ENCODE measurements at places on chromosomes 4 and X.

- no peak for DNase-seq
Measured at GRCh38 chrX:18886005-18886343, 97.9 kb downstream of the PHKA2 start.

DNA sequence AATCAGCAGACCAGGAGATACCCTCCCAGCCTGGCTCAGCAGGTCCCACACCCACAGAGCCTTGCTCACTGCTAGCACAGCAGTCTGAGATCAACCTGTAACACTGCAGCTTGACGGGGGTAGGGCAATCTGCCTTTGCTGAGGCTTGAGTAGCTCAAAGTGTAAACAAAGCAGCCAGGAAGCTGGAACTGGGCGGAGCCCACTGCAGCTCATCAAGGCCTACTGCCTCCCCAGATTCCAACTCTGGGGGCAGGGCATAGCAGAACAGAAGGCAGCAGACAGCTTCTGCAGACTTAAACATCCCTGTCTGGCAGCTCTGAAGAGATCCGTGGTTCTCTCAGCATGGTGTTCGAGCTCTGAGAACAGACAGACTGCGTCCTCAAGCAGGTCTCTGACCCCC, 15.1 kb upstream of the GABRA2 start:
- DNase-seq, result no peak

GRCh38 chr4:25938787-25939186, 24.8 kb downstream of the SMIM20 start:
- no peak for DNase-seq

- DNase-seq, result no peak
Measured at GRCh38 chr4:52861171-52861823, 820 bp upstream of the RASL11B start.

DNA sequence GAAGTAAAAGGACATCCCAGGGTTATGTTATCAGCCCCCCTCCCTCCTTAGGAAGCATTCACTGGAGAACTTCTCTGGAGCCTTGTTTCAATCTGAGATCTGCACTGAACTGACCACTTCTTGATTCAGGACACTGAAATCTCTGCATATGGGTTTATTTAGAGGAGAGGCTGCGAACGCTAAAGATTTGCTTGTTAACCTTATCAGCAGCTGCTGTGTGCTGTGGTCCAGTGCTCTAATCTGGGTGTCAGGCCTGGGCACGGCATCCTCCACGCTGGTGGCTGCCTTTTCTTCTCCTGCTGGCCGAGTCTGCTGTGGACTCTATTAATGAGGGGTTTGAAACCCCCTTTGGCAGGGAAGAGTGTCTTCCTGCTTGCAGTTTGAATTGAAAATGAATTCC, 1094.7 kb upstream of the TENM3 start:
- no peak for DNase-seq

DNA sequence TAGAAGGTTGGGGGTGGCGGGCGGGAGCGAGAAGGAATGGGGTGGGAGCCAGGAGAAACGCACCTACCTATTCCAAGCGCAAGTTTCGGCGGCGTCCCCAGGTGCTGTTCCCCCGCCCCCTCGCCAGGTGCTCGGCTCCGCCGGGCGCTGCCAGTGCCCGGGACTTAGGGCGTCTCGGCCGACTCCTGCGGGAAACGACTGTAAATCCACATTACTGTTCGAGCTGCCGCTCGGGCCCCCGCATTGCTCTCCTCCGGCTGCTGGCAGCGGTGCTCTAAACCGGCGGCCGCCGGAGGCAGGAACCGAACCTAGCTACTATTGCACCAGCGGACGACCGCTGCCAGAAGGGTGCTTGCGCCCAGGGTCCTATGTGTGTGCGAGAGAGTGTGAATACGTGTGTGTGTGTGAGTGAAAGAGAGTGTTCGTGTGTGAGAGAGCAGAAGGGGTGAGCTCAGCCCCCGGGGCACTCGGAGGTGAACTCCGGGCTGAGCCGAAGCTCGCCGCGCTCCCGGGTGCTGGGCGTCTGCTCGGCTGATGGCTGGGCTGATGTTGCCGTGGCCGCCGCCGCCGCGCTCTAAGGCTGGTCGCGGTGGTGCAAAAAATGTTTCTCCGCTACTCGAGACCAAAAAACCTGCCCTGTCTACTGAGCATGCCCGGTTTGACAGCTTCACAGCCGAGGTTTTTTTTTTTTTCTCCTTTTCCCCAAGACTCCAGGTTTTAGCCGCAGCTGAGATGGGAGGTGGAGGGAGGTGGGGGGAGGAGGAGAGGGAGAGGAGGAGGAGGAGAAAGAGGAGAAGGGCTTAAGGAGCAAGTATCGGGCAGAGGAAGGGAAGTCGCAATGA, 115.7 kb upstream of the TEX13C start:
- DNase-seq, result no peak

DNA sequence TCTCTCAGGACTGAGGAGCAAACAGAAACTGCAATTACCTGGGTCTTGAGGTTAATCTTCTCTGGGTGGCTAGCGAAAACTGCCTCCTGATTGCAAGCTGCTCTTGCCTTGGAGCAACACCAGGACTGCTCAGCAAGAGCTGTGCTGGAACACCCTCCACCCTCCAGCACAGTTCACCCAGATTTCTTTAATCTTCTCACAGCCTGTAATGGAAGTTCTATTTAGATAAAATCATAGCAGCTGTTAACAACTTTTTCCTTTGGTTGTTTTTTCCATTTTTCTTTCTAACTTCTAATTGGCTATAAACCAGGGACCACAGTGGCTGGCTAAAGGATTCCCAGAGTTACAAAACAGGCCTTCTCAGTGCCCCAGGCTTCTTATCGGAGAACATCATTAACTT, 36.3 kb downstream of the OPHN1 start:
- no peak for DNase-seq

- peak; percentile 44 for DNase-seq
Measured at GRCh38 chr4:169795585-169795984, 37.8 kb upstream of the HPF1 start.

GRCh38 chrX:124343016-124343415, 3.3 kb upstream of the SH2D1A start:
- no peak for DNase-seq

GRCh38 chrX:136344320-136344719, 43.6 kb downstream of the ADGRG4 start:
- no peak for DNase-seq

DNA sequence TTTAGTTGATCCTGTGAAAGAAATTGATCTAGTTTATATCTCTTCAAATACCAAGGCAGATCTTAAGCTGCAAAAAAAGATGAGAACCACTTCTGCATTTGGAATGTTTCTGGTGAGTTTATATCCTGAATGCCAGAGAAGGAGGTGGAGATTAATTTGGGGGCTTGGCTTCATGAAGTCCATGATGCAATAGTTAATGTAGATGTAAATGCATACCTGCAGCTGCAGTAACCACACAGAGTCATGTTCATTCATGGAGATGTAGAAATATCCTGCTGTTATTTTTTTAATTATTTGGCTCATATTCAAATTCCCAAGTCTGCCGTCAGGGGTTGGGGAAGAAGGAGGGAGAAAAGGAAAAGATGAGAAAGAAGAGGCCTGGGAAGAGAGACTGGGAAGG, at the start of gene SULT1E1:
SULT1E1 (minus strand) TSS at position 94 of the 400 bp plus-strand sequence. CDS start 2,501 bp downstream, outside the sequence.
- no peak for DNase-seq

DNA sequence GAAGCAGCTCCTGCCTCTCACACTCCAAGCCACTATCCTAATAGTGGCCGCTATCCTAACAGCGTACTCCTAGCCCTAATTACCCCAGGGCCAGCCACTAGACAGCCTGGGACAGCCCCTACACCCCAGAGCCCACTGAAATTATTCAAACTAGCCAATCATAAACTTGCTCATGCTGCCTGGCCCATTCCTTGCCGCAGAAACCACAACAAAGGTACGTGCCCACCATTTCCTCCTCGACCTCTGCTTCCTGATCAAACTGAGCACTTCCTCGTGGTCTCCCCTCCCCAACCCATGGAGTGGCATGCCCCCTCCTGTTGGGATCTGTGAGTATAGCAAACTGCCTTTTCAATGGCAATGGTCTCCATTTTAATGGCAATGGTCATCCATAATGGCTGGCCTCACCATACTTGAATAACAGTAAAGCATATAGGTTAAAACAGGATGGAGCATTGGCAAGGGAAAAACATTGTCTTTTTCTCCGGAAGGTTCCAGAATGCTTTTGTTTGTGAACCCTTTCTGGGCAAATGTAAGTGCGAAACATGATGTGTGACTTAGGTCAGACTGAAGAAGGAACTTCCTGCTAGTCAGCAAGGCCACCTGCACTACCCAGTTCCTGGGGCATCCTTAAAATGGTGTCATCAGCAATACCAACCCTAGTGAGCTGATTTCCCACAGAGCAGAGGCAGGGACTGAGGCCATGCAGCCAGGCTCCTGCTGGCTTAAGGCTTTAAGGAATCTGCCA, 107.1 kb upstream of the ATP6AP2 start:
- DNase-seq, result no peak

DNA sequence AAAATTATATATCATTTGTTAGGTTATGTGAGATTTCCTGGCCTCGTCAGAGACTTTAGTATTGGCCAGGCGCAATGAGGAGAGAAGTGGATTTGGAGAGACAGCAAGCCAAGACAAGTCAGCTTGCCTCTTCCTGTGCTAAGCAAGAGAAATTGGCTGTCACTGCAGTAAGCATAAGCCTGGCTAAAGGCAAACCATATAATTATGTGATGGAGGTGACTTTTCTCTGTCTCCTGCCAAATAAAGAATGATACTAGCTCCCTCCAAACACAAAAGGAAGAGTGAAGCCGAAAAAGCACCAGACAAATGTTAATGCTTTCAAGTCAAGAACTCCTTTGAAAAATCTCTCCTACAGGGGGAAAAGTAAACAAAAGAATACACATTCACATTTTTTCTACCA, 2246.0 kb downstream of the ARAP2 start:
- DNase-seq, result no peak

GRCh38 chr4:108725457-108725856, 37.4 kb downstream of the ETNPPL start:
- DNase-seq, result no peak

- no peak for DNase-seq
Measured at GRCh38 chr4:158384414-158384813, 137.3 kb upstream of the RXFP1 start.

DNA sequence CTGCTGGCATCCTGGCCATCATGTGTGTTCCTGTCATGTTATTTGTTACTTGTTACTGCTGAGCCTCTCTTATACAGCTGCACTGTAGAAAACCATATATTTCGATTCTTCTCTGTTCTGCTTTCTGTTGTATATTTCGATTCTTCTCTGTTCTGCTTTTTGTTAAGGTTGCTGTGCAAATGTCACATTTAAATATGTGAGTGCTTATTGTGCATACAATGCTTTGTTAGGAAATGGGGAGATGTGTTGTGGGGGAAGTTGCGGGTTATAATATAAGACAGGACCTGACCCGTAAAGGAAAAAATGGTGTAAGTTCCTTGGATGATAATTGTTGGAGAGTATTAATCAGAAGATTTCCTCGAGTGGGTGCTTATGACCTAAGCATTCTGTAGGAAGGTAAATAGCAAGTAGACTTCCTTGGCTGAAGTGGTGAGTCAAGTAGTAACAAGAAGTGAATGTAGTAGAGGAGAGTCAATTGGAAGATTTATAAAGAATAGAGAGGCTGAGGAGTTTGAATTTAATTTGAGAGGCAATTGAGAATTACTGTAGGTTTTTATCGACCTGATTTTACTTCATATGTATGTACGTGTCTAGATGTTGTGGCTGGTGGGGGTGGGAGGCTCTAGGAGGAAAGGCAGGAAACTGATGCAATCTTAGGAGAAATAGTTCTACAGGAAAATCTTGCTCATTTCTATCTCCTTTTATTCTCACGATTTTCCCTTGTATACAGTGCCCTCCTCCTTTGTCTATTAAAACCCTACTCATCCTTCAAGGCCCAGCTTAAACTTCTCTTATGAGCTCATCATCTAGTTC, 8.5 kb downstream of the OGT start:
- peak; percentile 28 for DNase-seq

GRCh38 chr4:15654593-15655222, 449 bp downstream of the FBXL5 start:
- DNase-seq, result peak; percentile 9

DNA sequence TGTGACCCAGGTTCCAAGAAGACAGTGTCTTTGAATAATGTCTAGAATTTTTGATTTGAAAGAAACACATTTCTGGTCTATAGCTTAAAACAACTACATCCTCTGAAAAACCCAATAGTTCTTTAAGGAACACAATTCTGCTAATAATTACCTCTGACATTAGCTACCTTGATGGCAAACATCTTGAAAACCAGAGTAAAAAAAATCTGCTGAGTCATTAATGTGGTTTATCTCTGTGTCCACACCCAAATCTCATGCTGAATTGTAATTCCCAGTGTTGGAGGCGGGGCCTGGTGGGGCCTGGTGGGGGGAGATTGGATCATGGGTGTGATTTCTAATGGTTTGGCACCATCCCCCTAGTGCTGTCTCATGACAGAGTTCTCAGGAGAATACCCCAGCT, 1233.8 kb downstream of the NLGN4X start:
- DNase-seq, result no peak

- DNase-seq, result no peak
Measured at GRCh38 chrX:37863728-37864127, 16.4 kb upstream of the DYNLT3 start.

DNA sequence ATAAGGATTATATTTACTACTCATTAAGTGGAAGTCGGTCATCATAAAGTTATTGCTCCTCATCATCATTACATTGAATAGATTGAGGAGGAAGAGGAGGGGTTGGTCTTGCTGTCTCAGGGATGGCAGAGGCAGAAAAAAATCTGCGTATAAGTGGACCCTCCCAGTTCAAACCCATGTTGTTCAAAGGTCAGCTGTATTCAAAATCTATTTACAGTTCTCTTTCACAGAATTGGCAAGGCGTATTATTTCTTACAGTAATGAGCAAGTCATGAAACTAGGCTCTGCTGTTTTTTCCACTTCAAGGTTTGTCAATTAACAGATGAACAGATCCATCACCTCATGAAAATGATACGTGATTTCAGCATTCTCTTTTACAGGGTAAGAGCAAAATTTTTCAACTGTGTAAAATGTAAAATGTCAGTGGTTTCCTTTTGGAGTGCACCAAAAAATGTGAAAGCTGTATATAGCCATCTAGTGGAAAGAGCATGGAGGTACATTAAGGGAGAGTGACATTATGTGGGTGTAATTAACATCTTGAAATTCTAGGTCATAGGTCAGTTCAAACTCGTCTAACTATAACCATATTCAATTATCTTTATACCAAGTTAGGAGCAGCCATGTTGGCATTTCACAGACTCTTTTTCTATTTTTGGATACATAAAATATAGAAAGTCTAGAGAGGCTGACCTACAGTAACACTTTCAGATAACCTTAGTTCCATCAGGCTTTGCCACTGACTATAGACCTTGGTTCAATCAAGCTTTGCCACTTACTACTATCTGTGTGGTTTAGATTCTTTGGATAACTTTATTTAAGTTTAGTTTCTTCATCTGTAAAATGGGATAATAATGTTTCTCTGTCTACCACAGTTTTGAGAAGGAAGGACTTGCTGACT, 30.1 kb downstream of the NEIL3 start:
- peak; percentile 7 for DNase-seq

Data from RCC 7860 (cell line).